ENCODE measurements at places on chromosomes 12 and 14. TPM values are rescaled to one million over a fixed set of nuclear protein-coding genes. Genes with fewer than 3 reads are reported as not detected.

MGST1 gene
- 25.5 TPM for total RNA-seq

ZFHX2 gene
- 0.14 TPM for total RNA-seq

KLRC1 gene
- total RNA-seq, result not detected

B4GALNT1 gene
- total RNA-seq, result 5.3 TPM

PIANP gene
- total RNA-seq, result not detected

CRADD gene
- 17.2 TPM for total RNA-seq

TRHDE gene
- 6.3 TPM for total RNA-seq

GZMB gene
- total RNA-seq, result not detected

ITFG2 gene
- 31.7 TPM for total RNA-seq

NDUFB1 gene
- total RNA-seq, result 79.2 TPM

E2F7 gene
- total RNA-seq, result 46.2 TPM

CARMIL3 gene
- total RNA-seq, result under 0.01 TPM

IAPP gene
- not detected for total RNA-seq

KRT78 gene
- not detected for total RNA-seq

CGRRF1 gene
- 9.4 TPM for total RNA-seq

KCNH5 gene
- total RNA-seq, result not detected

MGAT4C gene
- total RNA-seq, result not detected

TMED10 gene
- total RNA-seq, result 263 TPM

GUCY2C gene
- not detected for total RNA-seq

AREL1 gene
- total RNA-seq, result 41.8 TPM

All from placental pericyte (primary cell).